ENCODE measurements at places on chromosomes 2 and 18. TPM values are rescaled to one million over a fixed set of nuclear protein-coding genes. Genes with fewer than 3 reads are reported as not detected.
A peak's percentile ranks its signal among the peaks of the same experiment; 100 is the strongest.

DNA sequence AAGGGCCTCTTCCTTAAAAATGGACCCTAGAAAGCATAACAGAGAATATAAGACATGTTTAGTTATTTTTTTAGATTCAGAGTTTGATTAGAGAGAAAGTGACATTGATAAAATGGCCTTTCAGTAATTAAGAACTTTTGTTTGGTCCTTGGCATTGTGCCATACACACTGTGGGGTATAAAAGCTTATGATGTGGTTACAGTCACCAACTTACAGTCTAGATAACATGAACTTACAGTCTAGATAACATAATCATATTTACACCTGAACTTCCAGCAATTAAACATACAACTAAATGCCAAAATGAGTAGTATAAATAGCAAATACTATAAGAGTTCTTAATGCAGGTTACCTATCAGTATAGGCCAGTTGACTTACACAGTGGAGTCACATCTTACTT, 25.6 kb upstream of the EFEMP1 start:
- no peak for DNase-seq

DNA sequence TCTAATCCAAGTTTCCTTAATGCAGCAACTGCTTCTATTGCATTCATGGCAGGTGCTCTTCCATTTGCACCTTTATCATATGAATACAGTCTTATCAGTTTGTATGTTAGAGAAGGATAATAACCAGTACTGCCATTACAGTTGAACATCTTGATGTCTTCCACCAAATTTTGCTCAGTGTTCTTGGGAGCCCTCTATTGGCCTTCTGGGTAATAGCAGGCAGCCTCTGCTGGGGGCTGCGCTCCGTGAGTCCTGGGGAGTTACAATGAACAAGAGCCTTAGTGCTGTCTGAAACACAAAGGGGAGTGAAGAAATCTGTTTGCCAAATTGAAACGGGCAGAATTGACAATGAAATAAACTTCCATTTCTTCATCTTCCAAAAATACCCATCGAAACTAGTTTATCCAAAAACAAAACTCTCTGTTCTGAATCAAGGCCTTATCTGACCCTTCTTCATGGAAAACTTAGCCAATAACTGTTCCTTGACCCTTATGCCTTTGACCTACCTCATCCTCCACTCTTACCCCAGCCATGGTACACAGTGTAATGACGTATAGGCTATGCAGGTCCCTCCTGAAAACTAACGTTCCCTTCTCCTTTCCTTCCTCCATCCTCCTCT, 79.9 kb downstream of the ALK start:
- no peak for DNase-seq

ALK gene
- 2.9 TPM for total RNA-seq

- DNase-seq = no peak
Measured at GRCh38 chr2:25492726-25493125, 151.0 kb upstream of the DNMT3A start.

DNA sequence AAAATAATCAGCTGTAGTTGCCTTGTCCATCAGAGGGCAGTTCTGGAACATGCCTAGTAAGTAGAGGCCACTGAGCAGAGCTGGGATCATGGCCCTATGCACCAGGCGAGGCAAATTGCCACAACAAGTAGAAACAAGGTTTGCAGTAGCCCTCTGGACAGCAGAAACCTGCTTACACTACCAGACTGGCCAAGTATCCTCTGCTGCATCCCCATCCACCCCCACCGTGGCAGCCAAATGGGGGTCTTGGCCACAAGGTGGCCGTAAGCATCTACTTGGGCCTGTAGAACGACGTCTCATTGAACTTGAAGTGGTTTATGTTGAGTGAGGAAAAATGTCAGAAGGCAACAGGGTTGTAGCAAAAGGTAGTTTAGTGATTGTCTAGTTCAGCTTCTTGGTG, 241.2 kb downstream of the ALPK2 start:
- no peak for DNase-seq

GRCh38 chr2:235024191-235024860, 72.5 kb downstream of the SH3BP4 start:
- DNase-seq = peak; percentile 40

GCKR gene
- 1.1 TPM for total RNA-seq

DNA sequence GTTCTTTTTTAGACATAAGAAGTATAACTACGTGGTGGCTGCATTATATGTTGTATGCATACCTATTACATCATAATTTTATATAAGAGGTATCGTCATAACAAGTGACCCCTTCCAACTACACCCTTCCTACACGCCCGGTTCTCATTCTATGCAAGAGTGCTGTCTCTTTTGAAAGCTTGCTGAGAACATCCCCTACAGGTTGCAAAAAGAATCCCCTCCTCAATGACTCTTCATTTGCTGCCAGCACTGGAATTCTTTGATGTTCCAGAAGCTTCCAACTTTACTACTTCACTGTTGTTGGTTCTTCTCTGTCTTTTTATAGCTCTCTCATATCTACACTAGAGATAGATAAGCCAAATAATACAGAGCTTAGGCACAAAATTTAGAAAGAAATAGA, 66.4 kb downstream of the CDH7 start:
- no peak for DNase-seq

- no peak for DNase-seq
Measured at GRCh38 chr2:20300656-20301055, 50.0 kb downstream of the PUM2 start.

DNA sequence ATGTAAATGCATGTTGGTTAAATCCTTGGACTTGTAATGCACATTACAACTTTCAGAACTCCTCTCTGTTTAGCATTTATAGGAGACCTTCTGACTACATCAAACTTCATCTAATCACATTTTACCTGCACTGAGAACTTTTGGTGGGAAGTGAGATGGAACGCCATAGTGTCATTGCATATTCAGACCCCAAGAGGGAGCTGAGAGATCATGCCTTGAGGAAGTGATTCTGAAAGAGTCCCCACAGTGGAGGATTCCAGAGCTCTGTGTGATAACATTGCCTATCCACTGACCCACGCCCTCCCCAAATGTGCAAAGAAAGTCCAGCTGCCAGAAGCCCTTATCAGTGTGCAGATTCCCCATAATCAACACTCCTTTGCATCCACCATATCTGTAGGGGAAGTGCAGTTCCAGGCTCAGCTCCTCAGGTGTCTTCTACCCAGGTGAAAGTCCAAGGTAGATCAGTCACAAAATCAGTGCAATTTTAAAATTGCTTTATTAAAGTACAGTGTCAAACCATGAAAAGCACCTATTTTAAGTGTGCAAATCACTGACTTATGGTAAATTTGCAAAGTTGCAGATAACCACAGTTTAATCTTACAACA, 212.4 kb downstream of the RPIA start:
- no peak for DNase-seq

GRCh38 chr2:234133004-234133403, 82.5 kb downstream of the SPP2 start:
- DNase-seq = no peak

DNA sequence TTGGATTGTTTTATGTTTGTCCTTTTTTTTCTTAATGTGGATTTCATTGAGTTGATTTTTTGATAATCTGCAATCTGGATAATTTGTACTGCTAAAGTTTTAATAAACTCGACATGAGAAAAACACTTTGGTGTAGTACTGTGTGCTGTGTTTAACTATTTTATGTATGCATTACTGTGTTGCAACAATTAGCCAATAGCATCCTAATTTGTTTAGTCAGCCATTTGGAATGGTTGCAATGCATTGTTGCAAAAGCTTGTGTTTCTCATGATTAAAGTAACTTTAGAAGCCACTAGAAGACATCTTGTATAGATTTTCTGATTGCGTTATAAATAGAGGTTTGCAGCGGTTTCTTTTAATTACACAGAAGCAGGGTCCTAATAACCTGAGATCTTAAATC, 53.5 kb downstream of the PPIG start:
- DNase-seq = no peak

- no peak for DNase-seq
Measured at GRCh38 chr2:203453858-203454451, 81.1 kb downstream of the RAPH1 start.

FBLN7 gene
- 0.95 TPM for total RNA-seq
